SK-N-MC (cell line): ENCODE measurements at places on chromosomes 16 and 17.

DNA sequence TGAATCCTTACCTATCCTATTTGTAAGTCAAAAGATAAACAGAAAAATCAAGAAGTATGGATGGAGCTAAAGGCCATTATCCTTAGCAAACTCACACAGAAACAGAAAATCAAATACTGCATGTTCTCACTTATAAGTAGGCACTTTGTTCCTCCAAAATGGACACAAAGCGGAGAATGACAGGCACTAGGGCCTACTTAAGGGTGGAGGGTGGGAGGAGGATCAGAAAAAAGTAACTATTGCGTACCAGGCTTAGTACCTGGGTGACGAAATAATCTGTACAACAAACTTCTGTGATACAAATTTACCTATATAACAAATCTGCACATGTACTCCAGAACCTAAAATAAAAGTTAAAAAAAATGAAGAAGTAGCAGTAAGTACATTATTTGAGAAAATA lies 164.3 kb downstream of the PARN start:
- no peak for DNase-seq

GRCh38 chr16:81817789-81818567 lies 38.9 kb downstream of the PLCG2 start:
- DNase-seq = no peak

DNA sequence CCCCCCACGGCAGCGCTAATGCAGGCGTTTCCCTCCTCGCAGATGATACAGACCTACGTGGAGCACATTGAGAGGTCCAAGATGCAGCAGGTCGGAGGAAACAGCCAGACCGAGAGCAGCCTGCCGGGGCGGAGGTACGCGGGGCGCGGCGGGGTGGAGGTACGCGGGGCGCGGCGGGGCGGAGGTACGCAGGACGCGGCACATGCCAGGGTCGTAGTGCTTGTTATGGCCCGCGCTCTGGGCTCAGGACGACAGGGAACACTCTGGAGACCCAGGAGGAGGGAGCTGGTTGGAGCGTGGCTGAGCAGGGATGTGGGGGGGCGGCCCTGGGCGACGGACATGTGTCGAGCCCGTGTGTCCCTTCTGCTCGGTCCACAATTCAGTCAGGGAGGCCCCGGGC lies 23.4 kb downstream of the MAPK8IP3 start:
- no peak for DNase-seq

- DNase-seq = peak; percentile 37
Measured at GRCh38 chr16:79601931-79602627, 1.5 kb upstream of the MAF start.

DNA sequence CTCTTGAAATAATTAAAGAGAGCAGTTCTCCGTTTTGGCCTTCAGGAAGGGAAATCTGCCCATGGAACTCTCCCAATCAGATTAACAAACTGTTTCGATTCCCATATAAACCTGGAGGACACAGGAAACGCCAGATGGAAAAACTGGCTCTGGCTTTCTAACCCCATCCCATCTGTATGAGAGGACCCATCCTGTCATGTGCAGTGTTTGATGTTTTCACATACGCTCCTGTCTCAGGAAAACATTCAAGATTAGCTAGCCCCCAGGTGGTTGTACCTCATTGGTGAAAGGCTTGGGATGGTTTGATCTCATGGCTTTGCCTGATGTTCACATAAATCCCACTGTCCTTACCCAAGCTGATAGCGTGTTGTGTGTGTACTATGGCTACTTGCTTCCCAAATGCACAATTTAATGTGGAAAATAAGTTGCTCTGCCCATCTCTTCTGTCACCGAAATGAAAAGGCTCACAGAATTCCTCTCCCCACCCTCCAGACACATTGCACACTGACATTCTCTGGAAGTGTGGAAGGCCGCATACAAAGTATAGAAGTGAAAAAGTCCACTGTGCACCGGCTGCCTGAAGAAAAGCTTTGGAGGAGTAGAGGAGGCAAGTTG lies 18.2 kb upstream of the ERN1 start:
- DNase-seq = no peak

DNA sequence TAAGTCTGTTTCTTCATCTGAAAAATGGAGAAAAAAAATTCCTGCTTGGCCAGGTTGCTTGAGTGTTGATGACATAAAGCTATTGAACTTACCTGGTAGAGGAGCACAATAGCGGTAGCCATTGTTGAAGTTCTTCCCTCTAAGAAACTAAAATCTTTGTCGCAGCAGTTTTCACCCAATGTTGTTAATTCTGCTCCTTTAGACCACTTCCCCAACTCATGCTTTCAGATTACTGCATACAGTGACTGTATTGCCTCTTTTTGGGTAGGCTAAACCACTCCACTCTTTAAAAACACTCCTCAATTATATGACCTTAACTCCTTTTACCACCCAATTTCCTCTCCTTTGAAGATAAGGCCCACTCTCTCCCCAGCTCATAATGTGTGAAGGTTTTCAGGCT lies 35.7 kb upstream of the CCL2 start:
- no peak for DNase-seq

GRCh38 chr16:50712560-50712898 lies 19.1 kb downstream of the NOD2 start:
- no peak for DNase-seq

GRCh38 chr17:15742921-15743320 lies 10.8 kb downstream of the TBC1D26 start:
- DNase-seq = no peak

DNA sequence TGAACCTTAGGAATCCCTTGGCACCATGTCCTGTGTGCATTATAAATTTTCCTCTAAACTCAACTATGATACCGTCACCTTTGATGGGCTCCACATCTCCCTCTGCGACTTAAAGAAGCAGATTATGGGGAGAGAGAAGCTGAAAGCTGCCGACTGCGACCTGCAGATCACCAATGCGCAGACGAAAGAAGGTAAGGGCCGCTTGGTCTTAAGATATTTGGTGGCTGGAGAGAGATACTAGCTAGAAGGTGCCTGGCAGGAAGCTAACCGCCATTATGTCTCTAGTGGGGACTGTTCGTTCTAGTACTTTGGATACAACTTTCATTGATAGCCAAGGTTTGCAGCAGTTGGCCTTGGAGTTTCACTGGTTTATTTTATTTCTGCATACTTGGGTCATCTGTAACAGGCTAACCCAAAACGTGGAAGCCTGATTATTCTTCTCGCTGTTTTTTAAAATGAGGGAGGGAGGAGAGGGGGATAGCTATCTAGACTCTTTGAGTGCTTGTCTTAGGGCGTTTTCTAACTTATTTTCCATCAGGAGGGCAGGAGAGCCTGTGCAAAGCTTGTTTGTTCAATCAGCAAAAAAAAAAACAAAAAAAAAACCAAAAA lies 1.3 kb downstream of the RBBP6 start:
- no peak for DNase-seq

GRCh38 chr17:79940459-79941087 lies 95.1 kb downstream of the TBC1D16 start:
- no peak for DNase-seq

DNA sequence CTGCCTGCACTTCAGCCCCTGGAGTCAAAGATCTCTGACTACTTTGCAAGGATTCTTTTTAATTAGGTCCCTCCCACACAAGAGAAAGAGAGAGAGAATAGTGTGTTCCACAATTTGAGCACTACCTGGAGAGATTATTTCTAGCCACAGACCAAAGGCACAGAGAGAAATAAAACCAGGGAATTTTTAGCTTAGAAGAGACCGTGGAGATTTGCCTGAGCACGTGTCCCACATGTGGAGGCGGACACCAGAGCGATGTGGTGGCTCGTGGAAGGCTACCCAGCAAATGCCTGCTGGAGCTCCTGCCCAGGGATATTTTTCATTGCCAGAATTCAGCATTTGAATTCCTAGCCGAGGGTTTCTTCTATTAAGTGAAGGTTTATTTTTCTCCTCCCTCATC lies 50.6 kb downstream of the MGAT5B start:
- DNase-seq = no peak

DNA sequence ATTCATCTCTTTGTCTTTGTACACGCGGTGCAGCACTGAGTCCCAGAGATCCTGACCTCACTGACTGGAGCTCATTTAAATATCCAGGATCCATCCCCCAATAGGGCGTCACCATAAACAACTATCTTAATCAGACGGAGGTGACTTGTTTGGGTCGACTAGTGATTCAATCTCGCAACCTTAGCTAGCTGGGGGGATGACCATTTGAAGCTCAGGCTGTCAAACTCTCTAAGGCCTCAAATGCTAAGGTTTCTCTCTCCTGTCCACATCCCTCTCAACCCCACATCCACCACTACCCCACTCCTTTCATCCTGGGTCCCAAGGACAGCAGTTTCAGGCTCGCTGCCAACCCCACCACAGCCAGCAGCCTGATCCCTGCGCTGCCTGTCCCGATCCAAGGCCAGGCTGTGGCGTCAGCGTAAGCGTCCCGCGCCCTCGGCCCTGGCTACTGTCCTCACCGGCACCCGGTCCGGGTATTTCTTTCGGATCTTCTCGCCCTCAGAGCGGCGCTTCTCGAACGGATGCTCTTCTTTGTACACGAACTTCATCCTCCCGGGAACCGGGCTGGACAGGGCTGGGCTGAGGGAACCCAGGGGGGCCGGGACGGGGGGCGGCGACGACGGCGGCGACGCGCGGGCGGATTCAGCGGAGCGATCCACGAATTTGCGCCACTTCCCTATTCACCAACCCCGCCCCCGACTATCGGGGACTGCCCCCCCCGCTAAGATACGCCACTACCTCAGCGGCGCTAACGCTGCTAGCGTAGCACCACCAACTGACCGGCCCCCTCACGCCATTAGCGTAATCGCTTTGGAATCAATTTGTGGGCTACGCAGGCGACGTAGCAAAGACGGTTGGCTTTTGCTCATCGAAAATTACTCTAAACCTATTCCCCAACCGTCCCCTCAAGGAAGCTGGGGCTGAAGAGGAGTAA lies at the start of gene GABARAP:
TSS of gene GABARAP (minus strand) at position 667 of the 934 bp plus-strand sequence. CDS start at position 548, 119 bp downstream.
- DNase-seq = no peak

DNA sequence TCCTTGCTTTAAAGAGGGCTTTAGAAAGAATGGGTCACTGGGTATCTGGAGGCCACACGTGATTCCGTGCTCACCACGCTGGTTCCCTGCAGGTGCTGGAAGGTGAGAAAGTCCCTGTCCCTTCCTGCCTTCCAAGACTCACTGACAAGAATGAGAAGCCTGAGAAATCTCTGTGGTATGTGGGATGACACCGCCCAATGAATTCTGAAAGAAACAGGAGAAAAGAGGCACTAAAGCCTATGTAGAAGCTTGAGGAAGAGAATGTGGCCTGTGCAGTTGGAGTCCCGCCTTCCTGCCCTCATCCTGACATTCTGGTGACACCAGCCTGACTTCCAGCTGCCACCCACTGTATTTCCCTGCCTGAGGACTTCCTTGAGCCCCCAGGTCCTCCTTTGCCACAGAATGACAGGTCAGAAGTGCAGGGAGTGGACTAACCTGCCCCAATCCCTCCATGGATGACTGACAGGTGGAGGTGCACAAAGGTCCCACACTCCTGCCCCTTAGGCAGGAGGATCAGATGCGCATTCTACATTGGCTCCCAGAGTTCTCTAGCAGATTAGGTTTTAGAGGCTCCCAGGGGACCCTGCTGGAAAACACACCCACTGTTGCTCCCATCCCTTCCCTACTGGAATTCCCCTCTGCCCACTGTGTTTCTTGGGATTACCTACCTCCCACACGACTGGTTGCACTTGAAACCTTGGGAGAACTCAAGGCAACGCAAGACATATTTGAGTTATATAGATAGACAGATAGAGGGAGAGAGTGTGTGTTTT lies 38.6 kb upstream of the TENT4B start:
- DNase-seq = no peak

DNA sequence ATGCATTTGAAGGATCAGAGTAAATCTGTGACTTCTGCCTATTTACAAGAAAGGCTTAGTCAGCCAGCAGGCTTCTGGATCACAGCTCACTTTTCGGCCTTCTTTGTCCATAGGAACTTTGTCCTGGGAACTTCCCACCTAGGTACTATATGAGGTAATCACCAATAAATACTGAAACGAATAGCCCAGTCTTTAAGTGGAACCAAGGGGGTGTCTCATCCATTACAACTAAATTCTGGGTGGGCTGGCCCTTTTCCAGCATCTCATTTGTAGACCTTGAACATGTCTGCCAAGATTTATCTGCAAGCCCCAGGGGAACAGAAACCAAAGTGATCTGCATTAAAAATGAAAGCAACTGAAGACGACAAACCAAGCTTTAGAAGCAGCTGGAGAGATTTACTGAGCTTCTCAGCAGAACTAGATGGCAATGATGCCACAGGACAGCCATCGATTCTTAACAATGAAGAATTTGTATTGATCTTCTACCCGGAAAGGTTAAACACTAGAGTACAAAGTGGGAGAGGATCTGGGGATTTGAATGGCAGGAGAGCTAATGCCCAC lies 55.5 kb downstream of the SNX11 start:
- peak; percentile 79 for DNase-seq

GRCh38 chr17:82152114-82152513 lies 54.1 kb upstream of the FASN start:
- DNase-seq = no peak

DNA sequence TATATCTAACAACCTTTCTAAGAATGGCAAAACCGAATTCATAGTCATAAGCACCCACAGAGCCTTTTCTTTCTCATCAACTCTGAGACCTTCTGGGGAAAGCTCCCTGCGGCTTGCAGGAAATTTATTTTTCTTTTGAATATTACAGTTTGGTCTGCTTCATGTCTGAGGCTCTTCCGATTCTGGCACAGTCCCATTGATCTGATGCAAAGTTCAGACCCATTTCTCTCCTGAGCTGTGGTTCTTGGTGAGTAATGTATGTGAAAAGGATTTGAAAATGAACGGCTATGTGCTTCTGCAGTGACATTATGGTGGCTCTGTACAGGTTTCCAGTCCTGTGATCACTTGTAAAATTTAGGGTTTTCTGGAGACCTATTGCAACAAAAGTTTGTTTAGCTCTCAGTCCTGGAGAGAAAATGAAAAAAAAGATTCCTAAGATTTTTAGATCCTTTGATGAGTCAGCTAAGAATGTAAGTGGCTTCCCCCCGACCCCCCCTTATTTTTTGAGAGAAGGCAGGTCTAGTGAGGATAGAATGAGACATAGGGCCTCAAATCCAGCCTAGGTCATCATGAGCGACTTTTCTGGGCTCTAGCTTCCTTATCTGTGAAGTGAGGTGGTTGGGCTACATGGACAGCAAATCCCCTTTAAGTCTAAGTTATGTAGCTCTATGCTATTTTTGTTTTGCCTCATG lies 4.6 kb downstream of the GAN start:
- no peak for DNase-seq

- no peak for DNase-seq
Measured at GRCh38 chr17:37174205-37174604, 201.6 kb upstream of the C17orf78 start.

DNA sequence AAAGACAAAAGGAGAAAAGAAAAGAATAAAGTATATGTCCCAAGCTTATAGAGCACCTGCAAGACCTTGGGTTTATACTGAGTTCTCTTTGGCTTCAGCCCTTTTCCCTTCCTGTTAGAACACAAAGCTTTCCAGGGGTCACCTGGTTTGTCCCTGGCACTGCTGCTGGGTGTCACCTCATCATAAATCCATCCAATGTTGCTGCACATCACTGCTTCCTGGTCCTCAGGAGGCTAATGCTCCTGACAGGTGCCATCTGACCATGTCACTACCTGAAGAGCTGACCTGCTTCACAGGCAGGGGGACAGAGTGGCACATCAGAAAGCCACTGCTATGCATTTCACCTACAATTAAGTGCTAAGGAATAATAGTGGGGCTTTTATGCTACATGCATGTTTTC lies 164.6 kb upstream of the ELAC2 start:
- DNase-seq = no peak

GRCh38 chr17:31629696-31630470 lies 229.2 kb downstream of the COPRS start:
- DNase-seq = no peak
